ENCODE measurements at places on chromosomes 1 and 21. TPM values are rescaled to one million over a fixed set of nuclear protein-coding genes. Genes with fewer than 3 reads are reported as not detected.

FCN3 gene
- total RNA-seq, result 1.2 TPM

S100A8 gene
- 192 TPM for total RNA-seq

ADAMTS4 gene
- 75.9 TPM for total RNA-seq

PTP4A2 gene
- 256 TPM for total RNA-seq

GRCh38 chr1:116571215-116571919, 541 bp upstream of the CD58 start:
- DNase-seq, result no peak

- no peak for DNase-seq
Measured at GRCh38 chr1:212315907-212316306, 30.7 kb downstream of the PPP2R5A start.

GRCh38 chr1:241844593-241844992, 3.4 kb upstream of the EXO1 start:
- DNase-seq, result no peak

GRCh38 chr1:171467626-171468025, 17.7 kb upstream of the PRRC2C start:
- no peak for DNase-seq

- DNase-seq, result no peak
Measured at GRCh38 chr21:39444421-39445180, 977 bp downstream of the LCA5L start.
